ENCODE measurements at places on chromosomes 1 and 21.

DNA sequence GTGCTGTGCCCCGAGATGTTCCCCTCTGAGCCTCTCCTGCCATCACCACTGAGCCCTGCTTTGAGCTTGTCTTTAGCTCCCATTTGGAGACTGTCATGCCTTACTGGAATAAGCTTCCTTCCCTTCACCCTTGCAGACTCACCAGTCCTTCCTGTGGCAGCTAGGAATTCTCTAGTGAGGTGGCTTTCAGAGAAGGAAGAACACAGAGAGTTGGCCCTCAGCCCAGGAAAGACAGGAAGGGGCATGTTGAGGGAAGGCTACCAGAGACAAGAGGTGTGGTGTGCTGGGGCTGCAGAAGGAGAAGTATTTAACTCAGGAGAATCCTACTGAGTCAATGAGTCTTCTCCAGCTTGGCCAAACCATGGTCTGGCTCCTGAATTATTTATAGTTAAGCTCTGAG is 76.3 kb downstream of the UCK2 start:
- H3K27me3 ChIP-seq = no peaks in the 10 kb centered on the region
- no peak for DNase-seq
- no peak overlapping the region for H3K4me3 ChIP-seq
- no peak overlapping the region for H3K27ac ChIP-seq
- peaks cover 16% of the 10 kb centered on the region for H3K36me3 ChIP-seq

DNA sequence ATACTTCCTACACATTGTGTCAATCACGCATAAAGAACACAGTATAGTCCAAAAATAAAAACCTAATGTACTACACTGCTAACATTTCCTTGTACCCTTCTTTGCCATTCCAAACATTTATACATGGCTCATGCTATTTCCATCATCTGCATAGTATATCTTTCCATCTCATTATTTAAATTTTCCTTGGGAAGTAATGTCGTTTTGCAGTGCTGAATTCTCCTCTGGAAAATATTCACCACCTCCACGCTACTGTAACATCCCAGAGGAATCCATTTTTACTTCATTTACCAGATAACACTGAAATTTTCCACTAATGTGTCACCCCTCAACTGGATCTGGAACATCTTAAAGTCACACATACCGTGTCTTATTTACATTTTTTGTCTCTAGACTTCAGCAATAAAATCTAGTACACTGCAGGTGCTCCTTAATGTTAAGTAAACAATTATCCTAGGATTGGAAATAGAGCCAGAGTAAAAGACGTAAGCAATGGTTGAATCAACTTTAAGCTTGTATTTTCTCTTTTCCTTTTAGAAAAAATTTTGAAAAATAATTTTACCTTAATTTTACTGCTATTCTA is 881.0 kb downstream of the AMY1C start:
- no peak for DNase-seq
- no peaks in the 10 kb centered on the region for H3K27me3 ChIP-seq
- H3K4me1 ChIP-seq = no peaks in the 10 kb centered on the region
- H3K36me3 ChIP-seq = no peaks in the 10 kb centered on the region
- H3K27ac ChIP-seq = no peak overlapping the region
- no peak overlapping the region for H3K4me3 ChIP-seq

DNA sequence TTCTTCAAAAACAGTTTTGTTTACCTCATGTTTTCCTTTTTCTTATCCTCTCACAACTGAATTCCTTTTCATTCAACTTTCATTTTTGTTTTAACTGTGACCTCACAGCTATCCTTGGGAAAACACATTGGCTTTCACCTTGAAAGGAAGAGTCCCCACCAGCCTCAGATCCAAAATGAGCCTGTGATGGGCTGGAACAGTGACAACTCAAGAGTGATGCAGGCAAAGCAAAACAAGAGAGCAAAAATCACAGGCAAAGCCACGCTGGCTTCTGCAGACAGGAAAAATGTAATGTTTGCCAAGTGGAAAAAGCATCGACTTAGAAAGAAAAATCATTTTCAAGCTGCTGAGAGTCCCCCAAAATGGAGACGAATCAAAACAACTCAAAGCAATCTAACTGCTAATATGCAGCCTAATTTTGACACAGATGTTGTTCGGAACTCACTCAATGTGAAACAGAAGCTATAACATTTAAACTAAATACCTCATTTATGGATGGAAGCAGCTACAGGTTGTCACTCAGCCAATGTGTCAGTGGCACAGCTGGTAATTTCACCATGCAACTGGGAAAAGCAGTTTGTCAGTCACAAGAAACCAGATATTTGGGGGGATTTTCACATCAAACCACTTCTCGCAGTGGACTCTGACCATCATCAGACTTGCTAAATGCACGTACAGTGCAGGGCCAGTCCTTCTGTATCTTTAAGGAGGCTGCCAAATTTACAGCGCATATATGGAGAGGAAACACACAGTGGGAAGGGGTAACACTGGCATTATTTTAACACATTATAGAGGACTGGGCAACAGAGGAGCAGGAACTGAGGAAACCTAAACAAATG is 50.7 kb downstream of the ALG14 start:
- H3K4me1 ChIP-seq = no peaks in the 10 kb centered on the region
- H3K36me3 ChIP-seq = peaks cover 4% of the 10 kb centered on the region
- no peaks in the 10 kb centered on the region for H3K27me3 ChIP-seq
- DNase-seq = no peak

DNA sequence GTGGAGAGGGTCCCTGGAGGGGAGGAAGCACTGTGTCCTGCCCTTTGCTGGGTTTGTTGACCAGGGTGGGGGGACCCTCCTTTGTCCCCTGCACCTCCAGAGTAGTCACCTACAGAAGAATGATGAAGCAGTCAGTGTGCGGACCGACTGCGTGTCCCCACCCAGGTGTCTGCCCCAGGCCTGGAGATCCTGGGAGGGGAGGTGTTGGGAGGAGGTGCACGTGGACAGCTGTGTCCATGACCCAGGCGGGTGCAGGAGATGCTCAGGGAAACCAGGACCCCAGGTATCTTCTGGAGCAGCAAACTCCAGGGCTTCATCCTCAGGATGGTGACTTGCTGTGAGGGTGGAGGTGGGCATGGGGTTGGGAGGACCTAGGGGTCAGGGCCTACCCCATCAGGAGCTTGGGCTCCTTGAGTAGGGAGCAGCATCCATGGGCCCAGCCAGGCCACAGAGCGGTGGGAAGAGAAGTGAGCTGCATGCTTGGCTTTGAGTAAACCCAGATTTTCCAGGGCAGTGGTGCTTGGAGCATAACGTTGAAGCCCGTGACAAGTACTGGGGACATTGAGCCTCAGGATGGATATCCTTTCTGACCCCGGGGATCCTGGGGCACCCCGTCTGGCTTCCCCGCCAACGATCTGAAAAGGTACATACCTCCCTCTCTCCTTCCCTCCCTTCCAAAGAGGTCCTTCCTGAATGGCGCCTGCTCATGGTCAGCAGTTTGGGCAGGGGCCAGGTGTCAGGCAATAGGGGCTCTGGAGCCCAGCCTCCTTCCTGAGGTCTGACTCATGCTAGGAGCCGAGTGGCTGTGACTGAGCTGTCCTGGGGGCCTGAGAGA is 13.7 kb downstream of the ACTRT2 start:
- no peaks in the 10 kb centered on the region for H3K36me3 ChIP-seq
- no peaks in the 10 kb centered on the region for H3K27me3 ChIP-seq
- no peak for DNase-seq
- H3K4me1 ChIP-seq = peaks cover 5% of the 10 kb centered on the region
